ENCODE measurements at places on chromosomes 2 and 18.

DNA sequence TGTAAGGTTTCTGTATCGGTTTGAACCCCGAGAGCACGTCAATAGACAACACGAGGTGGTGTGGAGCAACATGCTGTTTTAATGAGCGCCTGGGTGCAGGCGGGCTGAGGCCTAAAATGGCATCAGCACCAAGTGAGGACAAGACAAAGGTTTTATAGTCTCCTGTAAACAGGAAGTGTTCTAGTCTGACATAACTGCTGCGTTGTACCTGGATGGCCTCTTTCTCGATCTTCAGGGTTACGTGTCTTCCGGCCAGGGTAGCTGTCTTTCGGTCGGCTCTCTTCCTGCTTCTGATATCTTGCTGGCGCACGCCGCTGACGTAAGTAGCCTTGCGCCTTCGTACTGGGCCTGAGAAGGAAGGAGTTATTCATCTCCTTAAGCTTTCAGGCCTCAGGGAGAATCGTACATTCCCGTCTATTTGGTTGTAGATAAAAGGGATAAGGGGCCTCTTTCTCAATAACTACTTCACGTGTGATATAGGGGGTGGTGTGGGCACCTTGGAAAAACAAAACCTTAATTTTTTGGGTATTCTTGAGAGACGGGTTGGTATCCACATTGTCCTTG, 53.5 kb downstream of the KYNU start:
- no peak for DNase-seq

DNA sequence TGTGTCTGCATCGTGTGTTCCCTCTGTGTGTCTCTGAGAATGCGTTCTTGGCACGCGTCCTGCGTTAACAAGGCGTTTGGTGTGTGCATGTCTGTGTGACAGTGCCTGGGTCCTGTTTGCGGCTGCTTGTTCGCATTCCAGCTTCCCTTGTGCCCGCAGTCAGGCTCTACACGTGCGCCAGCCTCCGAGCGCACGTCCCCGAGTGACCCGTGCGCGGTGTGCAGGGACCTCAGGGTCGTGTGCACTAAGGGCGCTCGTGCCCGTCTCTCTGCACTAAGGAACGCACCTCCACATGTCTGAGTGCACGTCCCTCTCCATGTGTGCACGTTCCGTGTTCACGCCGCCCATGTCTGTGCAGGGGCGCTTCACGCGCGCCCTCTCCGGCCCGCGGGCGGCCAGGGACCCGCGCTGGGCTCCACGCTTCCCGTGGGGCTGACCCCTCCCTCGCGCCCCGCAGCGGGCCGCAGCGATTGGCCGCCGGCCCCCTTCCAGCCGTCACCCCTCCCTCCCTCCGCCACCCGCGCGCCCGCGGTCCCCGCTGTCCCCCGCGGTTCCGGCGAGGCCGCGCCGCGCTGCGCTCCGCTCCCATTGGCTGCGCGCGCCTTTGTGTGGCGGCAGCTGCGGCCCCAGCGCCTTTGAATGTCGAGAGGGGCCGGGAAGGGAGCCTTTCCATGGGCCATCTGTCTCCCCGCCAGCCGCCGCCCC, 229.4 kb downstream of the HAUS1 start:
- no peak for DNase-seq

DNA sequence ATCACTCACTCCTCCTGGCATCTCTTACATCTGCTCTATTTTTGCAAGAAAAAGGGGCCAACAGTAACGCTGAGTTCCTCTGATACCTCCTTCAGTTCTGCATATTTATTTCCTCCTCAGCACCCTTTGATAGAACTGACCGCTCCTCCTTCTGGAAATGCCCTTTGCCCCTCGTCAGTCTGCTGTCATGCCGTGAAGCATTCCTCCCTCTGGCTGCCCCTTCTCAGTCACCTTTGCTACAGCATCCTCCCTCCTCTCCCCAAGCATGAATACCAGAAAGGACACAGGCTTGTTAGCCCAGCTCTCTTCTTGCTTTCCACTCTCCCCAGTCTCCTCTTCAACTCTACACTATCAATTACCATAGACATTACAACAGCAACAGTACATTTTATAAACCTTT, 135.4 kb downstream of the NBAS start:
- no peak for DNase-seq

DNA sequence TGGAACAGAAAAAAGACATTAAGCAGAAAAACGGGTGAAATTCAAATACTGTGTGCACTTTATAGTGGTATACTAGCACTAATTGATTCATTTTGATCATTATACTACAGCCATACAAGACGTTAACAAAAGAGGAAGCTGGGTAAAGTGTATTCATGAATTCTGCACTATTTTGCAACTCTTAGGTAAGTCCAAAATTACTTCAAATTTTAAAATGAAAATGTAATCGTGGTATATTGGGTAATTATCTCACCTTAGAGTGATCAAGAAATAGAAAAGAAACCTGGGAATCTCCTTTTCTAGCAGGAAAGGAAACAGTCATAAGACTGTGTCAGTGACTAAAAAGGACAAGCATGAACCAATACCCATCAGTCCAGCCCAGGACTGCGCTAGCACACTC, 5.4 kb downstream of the TGFBRAP1 start:
- no peak for DNase-seq

Measured in bone marrow (tissue), 2 donors.